CD8-positive, alpha-beta memory T cell (primary cell): ENCODE measurements at places on chromosomes 1 and 21. TPM values are rescaled to one million over a fixed set of nuclear protein-coding genes. Genes with fewer than 3 reads are reported as not detected.
A peak's percentile ranks its signal among the peaks of the same experiment; 100 is the strongest.

Gene KCTD3
- 0.64 TPM for total RNA-seq

Gene GPR37L1
- not detected for total RNA-seq

Gene CSF3R
- total RNA-seq, result 0.40 TPM

Gene RIPK4
- total RNA-seq, result not detected

Gene DISP1
- 2.5 TPM for total RNA-seq

Gene FCER1G
- total RNA-seq, result 4.1 TPM

Gene EFCAB14
- 41.2 TPM for total RNA-seq

Gene KLF17
- total RNA-seq, result not detected

Gene AVPR1B
- total RNA-seq, result not detected

DNA sequence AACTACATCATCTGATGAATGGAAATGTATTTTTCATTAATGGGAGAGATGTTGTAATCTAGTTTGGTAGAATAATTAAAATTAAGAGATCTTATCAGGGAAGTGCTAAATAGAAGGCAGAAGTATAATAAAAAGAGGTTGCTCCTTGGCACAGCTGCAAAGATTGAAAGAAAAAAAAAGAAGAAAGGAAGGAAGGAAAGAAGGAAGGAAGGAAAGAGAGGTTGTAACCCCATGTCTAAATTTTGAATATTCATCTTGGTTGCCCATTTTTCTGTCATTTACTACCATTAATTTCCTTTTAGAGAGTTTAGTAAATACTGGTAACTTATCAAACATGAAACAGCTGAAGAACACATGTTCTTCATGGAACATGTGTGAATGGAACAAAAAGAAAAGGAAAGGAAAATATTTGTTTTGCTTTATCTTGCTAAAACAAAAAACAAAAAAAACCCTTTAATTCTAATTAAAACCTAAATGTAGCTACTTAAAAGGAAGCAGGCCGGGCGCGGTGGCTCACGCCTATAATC is 10.5 kb upstream of the MDM4 start:
- no peak for DNase-seq
- no peaks in the 10 kb centered on the region for H3K36me3 ChIP-seq
- peak overlapping the region; percentile 67 for H3K4me3 ChIP-seq
- H3K27me3 ChIP-seq, result no peaks in the 10 kb centered on the region

GRCh38 chr1:248924696-248925532 is 18.9 kb downstream of the PGBD2 start:
- H3K36me3 ChIP-seq, result no peaks in the 10 kb centered on the region
- peak; percentile 59 for DNase-seq
- no peaks in the 10 kb centered on the region for H3K27me3 ChIP-seq
- peaks cover 17% of the 10 kb centered on the region for H3K4me1 ChIP-seq
- no peak overlapping the region for H3K27ac ChIP-seq

- H3K4me1 ChIP-seq, result peaks cover 10% of the 10 kb centered on the region
- no peaks in the 10 kb centered on the region for H3K27me3 ChIP-seq
Measured at GRCh38 chr1:20634594-20635084, 1.4 kb downstream of the PINK1 start.

DNA sequence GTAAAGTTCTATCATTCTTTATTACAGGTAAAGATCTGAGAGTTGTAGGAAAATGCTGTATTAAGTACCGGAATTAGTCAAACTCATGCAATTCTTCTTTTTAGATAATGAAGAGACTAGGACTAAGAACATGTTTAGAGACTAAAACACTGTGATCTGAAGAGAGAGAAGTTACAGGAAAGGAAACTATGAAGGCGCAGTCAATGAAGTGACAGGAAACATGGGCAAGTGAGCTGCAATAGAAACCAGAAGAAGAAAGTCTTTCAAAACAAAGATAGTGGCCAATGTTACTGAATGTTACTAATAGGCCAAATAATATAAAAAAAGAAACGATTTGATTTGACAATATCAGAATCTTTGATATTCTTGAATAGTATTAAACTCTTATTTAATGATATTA is 659.4 kb upstream of the RGS18 start:
- H3K27me3 ChIP-seq, result no peaks in the 10 kb centered on the region
- no peak overlapping the region for H3K27ac ChIP-seq
- H3K36me3 ChIP-seq, result no peaks in the 10 kb centered on the region
- no peak for DNase-seq

- DNase-seq, result no peak
- no peak overlapping the region for H3K27ac ChIP-seq
- H3K4me1 ChIP-seq, result no peaks in the 10 kb centered on the region
- H3K27me3 ChIP-seq, result no peaks in the 10 kb centered on the region
Measured at GRCh38 chr1:192756314-192756713, 52.5 kb upstream of the RGS2 start.

DNA sequence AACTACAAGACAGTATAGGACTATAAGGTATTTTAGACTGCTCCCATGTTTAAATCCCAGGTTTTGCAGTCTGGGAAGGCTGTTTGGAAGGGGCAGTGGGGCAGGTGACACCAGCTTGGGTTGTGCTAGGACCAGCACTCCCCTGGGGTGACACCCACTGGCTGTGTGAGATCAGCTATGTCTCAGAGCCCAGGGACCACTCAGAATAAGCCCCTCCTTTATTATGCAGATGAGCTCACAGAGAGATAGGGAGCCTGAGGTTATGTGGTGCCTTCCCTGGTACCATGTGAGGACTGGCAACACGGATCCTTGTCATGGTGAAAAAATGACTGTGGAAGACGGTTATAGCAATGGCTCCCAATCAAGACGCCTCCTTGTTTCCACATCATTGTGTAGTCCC is 71.0 kb downstream of the NENF start:
- no peak overlapping the region for H3K27ac ChIP-seq
- no peaks in the 10 kb centered on the region for H3K27me3 ChIP-seq
- H3K4me1 ChIP-seq, result no peaks in the 10 kb centered on the region
- H3K4me3 ChIP-seq, result no peak overlapping the region
- no peaks in the 10 kb centered on the region for H3K36me3 ChIP-seq

DNA sequence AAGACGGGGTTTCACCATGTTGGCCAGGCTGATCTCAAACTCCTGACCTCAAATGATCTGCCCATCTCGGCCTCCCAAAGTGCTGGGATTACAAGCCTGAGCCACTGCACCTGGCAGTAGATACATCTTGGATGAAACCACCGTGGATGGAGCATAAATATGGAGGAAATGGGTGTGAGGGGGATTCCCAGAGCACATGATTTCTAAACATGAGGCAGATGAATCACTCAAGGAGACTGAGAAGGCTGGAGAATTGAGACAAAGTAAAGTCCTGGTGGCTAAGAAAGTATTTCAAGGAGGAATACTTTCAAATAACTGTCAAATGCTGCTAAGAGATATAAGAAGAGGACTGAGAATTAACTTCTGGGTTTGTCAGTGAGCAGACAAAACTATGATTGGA is 5.4 kb upstream of the PGBD5 start:
- no peaks in the 10 kb centered on the region for H3K36me3 ChIP-seq
- H3K27ac ChIP-seq, result no peak overlapping the region
- no peak for DNase-seq
- H3K4me1 ChIP-seq, result no peaks in the 10 kb centered on the region
- H3K27me3 ChIP-seq, result peaks cover 11% of the 10 kb centered on the region

DNA sequence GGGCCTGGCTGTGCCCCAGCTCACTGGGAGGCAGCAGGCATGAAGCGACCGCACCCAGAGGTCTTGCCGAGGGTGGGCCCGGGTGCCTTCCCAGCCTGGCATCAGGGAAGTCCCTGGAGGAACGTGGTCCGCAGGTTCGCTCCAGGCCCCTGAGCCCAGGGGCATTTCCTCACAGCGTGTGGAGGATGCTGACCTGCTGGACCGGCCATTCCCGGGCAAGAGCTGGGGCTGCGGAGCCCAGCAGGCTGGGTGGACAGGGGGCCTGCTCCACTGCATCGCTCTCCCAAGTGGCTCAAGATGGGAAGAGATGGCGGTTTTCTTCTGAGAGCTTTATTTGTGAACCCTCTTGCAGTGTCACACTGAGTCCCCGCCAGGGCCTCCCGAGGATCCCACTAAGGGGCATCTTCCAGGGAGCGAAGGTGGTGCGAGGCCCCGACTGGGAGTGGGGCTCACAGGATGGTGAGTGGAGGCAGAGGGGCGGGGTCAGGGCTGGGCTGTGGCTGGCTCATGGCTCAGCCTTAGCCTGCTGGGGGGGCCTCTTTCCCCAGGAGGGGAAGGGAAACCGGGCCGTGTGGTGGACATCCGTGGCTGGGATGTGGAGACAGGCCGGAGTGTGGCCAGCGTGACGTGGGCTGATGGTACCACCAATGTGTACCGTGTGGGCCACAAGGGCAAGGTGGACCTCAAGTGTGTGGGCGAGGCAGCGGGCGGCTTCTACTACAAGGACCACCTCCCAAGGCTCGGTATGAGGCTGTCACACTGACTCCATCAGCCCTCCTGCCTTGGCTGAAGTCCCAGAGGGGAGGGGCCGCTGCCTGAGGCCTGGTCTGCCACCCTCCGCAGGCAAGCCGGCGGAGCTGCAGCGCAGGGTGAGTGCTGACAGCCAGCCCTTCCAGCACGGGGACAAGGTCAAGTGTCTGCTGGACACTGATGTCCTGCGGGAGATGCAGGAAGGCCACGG is 7.2 kb upstream of the MMP23B start:
- H3K4me3 ChIP-seq, result no peak overlapping the region
- DNase-seq, result no peak
- no peaks in the 10 kb centered on the region for H3K4me1 ChIP-seq
- no peaks in the 10 kb centered on the region for H3K27me3 ChIP-seq
- H3K27ac ChIP-seq, result no peak overlapping the region
- H3K36me3 ChIP-seq, result no peaks in the 10 kb centered on the region

DNA sequence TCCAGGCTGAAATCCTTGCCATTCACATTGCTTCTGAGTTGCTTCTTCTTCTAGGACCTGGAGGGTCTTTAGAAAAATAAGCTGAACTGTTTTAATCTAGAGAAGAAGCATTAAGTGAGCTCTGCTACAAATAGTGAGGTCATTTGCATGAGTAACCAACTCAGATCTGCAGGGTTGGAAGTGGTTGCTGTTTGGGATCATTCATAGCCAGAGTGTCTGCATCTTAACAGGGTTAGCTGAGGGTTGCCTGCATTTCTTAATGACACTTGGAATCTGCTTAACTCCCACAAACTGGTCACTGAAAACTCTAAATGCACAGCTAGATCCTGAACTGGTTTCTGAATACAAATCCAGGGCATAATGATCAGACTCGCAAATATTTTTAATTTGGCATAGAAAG is 9.9 kb downstream of the CNIH3 start:
- H3K27me3 ChIP-seq, result no peaks in the 10 kb centered on the region
- H3K4me3 ChIP-seq, result no peak overlapping the region
- no peak overlapping the region for H3K27ac ChIP-seq
- peaks cover 27% of the 10 kb centered on the region for H3K4me1 ChIP-seq
- no peak for DNase-seq
- H3K36me3 ChIP-seq, result no peaks in the 10 kb centered on the region

- no peak overlapping the region for H3K27ac ChIP-seq
- H3K27me3 ChIP-seq, result no peaks in the 10 kb centered on the region
- DNase-seq, result peak; percentile 72
- no peaks in the 10 kb centered on the region for H3K36me3 ChIP-seq
- peaks cover 56% of the 10 kb centered on the region for H3K4me1 ChIP-seq
Measured at GRCh38 chr1:27605796-27606707, 2.1 kb upstream of the AHDC1 start.

DNA sequence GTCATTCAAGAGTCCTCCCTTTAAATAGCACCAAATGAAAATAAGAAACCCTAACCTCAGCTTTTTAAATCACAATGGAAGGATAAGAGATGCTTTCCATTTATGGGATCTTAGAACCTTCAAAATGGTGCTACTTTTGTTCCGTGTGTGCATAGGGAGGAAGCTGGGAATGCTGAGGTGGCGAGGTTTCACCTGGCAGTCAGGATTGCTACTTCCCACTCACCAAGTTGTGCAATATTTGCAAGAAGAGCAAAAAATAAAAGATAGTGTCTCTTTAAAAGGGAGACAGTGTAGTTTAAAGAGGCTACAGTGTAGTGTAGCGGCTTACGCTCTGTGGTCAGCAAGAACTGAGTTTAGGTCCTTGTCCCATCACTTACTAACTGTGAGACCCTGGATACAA is 392.4 kb upstream of the ST6GALNAC5 start:
- H3K27me3 ChIP-seq, result no peaks in the 10 kb centered on the region
- DNase-seq, result no peak
- no peak overlapping the region for H3K27ac ChIP-seq

GRCh38 chr1:118960026-118960561 is 28.0 kb downstream of the TBX15 start:
- H3K36me3 ChIP-seq, result no peaks in the 10 kb centered on the region
- H3K27me3 ChIP-seq, result no peaks in the 10 kb centered on the region
- no peak overlapping the region for H3K4me3 ChIP-seq

- H3K4me1 ChIP-seq, result no peaks in the 10 kb centered on the region
- H3K4me3 ChIP-seq, result no peak overlapping the region
- H3K27me3 ChIP-seq, result no peaks in the 10 kb centered on the region
- H3K36me3 ChIP-seq, result no peaks in the 10 kb centered on the region
- DNase-seq, result no peak
Measured at GRCh38 chr1:45998020-45998617, 134.3 kb downstream of the PIK3R3 start.

DNA sequence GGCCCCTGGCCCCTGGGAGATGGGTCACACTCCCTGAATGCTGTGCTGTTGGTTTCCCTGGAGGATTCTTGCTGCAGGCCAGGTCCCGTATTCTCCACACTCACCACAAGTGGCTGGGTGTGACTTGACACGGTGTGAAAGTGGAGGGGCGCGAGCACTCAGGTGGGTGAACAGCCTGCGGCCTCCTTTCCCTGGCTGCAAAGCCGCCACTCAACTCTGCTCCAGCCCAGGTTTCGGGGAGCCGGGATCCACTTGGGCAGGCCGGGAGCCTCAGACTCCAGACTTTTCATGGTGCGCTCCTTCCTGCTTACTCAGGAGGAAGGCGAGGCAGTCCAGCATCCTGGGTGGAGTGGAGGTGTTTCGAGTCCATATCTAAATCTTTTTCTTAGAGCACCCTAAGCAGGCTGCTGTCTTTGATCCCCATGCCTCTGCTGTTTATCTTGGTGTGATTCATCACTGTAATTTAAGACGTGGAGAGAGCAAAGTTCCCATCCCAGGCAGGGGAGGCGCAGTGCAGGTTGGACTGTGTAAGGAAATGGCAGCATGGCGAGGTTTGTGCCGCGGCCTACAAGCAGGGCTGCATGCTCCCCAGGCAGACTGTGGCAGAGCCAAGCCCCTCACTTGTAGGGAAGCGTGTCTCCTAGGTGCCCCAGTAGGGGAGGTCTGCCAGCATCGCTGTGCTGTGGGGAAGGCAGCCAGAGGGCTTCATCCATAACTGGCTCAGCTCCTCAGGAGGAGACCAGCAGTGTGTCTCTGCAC is 29.6 kb downstream of the VANGL1 start:
- H3K4me3 ChIP-seq, result no peak overlapping the region
- H3K27ac ChIP-seq, result no peak overlapping the region
- no peaks in the 10 kb centered on the region for H3K27me3 ChIP-seq
